ENCODE measurements at places on chromosomes 5 and 9.
A peak's percentile ranks its signal among the peaks of the same experiment; 100 is the strongest.

DNA sequence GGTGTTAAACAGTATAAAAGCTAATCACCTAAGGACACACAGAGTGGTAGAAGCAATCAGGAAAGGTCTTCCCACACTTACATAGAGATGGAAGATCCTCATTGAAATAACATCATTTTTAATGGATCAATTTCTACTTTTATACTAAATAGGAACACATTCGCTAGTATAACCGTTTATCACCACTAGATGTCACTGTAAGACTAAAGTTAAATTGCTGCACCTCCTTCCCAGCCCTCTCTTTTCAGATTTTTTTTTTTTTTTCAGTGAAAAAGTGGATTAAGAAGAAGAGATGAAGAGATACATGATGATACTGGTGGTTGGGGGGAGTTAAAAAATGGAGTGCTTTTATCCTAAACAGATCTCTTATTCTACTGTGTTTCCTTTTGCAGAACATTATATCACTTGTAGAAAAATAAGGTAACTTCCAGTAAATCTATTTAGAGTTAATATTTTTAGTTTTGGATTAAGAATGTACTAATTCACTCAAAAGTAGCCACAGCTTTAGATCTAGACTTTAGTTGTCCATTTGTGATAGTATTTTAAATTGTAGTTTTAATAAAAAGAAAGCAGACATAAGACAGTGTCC is 116.9 kb upstream of the ARRDC3 start:
- DNase-seq: no peak

GRCh38 chr5:103804711-103805110 is 242.1 kb upstream of the NUDT12 start:
- no peak for DNase-seq

- no peak for DNase-seq
Measured at GRCh38 chr5:17282283-17283120, 65.1 kb downstream of the BASP1 start.

DNA sequence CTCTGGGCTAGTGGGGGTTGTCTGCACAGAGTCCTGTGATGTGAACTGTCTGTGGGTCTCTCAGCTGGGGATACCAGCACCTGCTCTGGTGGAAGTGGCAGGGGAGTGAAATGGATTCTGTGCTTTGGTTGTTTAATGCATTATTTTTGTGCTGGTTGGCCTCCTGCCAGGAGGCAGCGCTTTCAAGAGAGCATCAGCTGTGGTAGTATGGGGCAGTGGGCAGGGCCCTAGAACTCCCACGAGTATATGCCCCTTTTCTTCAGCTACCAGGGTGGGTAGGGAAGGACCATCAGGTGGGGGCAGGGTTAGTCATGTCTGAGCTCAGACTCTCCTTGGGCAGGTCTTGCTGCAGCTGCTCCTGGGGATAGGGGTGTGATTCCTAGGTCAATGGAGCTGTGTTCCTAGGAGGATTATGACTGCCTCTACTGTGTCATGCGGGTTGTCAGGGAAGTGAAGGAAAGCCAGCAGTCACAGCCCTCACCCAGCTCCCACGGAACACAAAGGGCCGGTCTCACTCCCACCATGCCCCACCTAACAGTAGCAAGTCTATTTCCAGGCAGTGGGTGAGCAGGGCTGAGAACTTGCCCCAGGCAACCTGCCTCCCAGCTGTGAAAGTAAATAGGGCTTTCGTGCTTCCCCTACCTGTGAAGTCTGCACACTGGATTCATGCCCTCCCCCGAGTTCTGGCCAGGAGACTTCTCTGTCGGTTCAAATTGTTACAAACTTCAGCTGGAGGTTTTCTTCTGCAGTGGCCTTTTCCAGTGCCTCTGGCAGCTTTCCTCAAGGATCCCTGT is 25.7 kb upstream of the FAM81B start:
- DNase-seq: no peak

DNA sequence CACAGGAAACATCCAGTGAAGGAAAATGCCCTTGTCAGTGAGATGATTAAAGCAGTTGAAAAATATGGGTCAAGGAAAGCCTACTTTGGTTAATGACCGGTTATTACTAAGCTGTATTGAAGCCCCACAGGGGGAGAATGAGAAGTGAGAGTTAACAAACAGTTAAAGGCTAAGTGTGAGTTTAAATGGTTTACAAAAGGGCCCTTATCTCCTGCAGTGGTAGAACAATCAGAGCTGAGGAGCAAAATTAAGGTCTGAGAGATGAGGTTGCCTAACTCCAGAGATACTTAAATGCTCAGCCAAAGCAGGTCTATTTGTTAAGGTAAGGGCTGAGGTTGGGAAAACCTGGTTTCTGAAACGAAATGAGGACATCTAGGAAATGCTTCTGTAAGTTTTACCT is 75.1 kb upstream of the FER start:
- no peak for DNase-seq

- DNase-seq: no peak
Measured at GRCh38 chr5:144460600-144460999, 289.9 kb downstream of the KCTD16 start.

DNA sequence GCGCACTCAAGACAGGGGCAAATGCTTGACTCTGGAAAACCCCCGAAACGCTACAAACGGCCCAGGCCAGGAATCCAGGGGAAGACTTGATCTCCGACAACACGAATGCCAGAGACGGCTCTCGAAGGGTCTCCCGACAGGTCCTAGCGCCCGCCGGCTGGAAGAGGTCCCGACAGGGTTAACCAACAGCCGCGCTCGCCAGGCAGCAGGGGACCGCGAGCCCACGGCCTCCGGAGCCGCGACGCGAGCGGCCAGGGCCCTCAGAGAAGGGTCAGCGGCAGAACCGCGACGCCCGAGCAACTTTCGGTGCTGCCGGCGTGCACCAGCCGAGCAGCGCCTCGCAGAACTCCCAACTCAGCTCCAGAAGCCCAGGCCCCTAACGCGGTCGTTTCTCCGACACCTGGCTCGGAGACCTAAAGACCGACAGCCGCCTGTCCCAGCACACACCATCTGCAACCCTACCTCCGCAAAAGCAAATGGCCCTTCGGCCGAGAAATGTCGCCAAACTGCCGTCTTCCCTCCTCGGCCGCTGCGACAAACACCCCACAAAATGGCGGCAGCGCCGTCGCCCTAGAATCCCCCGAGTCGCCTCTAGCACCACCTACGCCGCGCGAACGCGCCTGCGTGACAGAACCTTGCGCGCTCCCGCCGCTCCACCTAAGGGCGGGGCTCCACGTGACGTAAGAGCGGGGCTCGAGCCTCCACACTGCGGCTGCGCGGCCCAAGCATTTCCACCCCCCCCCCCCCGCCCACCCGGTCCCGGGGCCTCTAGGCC is at the start of gene CLK4:
TSS of gene CLK4 (minus strand) at position 567 of the 775 bp plus-strand sequence. CDS start 3,634 bp downstream, outside the sequence.
- peak; percentile 91 for DNase-seq

GRCh38 chr5:55407059-55407684 is 99.4 kb downstream of the MTREX start:
- DNase-seq: no peak

DNA sequence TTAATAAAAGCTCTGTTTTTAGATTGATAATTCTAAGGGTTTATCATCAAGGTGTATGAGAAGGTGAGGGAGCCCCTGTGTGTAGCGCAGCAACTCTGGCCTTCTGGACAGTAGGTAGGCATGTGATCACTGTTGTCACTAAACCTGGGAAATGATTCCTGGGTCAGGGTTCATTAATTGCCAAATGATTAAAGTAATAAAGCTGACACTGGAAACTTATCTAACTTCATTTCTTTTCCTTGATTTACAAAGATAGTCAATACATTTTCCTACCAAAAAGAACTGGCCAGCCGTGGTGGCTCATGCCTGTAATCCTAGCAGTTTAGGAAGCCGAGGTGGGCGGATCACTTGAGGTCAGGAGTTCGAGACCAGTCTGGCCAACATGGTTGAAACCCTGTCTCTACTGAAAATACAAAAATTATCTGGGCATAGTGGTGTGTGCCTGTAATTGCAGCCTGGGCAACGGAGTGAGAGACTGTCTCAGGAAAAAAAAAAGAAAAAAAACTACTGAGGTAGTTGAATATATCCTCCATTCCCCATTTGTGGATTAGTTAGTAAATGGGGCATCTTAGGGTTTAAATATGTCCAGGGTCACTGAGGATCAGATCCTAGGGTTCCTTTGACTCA is 2.4 kb downstream of the EHMT1 start:
- no peak for DNase-seq

GRCh38 chr5:89996890-89997289 is 412.7 kb downstream of the CETN3 start:
- no peak for DNase-seq
